ENCODE measurements at places on chromosomes 16 and 17. TPM values are rescaled to one million over a fixed set of nuclear protein-coding genes. Genes with fewer than 3 reads are reported as not detected.

The CDRT15 gene
- polyA plus RNA-seq, result 1.5 TPM

DNA sequence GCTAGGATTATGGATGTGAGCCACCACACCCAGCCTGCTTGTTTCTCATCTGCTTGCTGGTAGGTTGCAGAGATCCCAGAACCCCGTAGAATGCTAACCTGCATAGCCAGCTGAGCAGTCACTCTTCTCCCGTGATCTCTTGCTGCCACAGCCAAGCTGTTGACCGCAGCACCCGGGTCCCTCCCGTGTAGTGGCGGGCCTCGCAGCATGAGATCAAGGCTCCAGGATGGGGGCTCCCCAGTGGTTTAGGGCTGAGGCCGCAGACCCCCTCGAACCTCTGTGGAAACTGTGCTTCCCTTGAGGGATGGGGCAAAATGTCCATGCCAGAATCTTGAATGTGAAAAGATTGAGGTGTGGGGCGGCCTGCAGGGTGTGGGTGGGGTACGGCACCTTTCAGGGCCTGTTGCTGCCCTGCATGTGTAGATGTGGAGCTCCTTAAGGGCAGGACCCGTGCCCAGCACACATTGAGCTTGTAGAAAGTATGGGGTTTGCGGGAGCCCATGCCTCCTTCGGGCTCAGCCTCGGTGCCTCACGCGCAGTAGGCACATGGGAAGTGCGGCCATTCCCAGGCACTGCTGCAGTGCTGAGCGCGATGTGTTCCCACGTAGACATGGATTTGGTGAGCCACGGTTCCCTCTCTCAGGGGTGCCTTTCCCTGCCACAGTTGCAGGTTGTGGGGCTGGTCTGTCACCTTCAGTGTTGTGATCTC lies 99.9 kb downstream of the BANP start:
- DNase-seq, result no peak

The SCN4A gene
- polyA plus RNA-seq, result 0.57 TPM

The INCA1 gene
- polyA plus RNA-seq, result 8.3 TPM

The FKBP10 gene
- 137 TPM for polyA plus RNA-seq

- peak; percentile 30 for DNase-seq
Observed at GRCh38 chr16:759110-759910, 1.2 kb upstream of the MSLN start.

DNA sequence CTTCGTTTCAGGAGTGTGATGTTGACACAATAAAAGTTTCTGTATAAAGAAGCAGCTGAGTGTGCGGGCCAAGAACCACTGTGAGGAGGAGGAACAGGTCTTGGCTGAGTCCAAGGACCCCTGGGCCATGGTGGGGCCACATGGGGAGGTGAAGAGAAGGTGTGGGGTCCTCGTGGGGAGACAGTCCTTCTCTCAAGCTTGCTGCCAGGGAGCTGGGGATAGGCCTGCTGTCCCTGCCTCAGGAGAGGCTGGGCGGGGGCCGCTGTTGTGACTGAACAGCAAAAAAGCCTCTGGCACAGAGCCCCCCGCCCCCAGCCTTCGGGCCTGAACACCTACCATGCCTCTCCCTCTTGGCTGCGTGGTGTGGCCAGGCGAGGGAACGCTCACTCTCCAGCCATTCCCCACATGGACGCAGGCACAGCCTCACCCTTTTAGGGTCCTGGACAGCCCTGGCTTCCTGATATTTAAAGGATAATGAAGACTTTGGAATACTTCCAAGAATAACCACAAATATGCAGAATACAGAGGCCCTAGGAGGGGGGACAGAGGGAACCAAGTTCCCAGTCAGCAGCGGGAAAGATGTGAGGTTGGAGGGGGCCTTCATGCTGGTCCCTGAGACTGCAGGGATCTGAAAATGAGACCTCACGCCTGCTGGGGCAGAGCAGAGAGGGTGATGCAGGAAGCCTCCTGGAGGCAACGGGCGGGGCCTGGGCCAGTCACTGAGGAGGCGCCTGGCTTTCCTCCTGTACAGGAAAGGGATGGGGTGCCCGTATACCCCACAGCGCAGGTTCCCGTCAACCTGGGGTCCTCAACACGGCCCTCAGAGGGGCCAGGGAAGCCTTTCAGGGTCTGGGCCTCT lies 100.0 kb upstream of the CREBBP start:
- peak; percentile 61 for DNase-seq

GRCh38 chr16:23594186-23594585 lies 1.9 kb downstream of the NDUFAB1 start:
- DNase-seq, result no peak

The HSPB9 gene
- 0.24 TPM for polyA plus RNA-seq

GRCh38 chr17:3712811-3713463 lies 10.8 kb upstream of the HASPIN start:
- DNase-seq, result no peak

The CHD3 gene
- 204 TPM for polyA plus RNA-seq

The HCRT gene
- polyA plus RNA-seq, result not detected

DNA sequence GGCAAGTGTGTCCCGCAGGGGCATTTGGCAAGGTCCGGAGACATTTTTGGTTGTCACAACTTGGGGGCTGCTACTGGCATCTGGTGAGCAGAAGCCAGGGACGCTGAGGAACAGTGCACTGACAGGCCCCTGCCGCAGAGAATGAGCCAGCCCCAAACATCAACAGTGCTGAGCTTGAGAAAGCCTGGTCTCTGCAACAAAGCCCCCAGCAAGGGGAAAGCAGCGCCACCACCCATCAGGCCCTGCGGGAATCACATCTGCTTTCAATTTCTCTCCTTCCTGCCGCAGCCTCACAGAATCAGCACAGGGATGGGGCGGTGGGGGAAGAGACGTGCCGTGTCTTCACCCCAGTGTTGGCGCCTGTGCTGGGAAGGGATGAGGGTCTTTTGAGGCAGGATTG lies 14.8 kb upstream of the PRPSAP1 start:
- no peak for DNase-seq

The ACSM2A gene
- 0.85 TPM for polyA plus RNA-seq

- no peak for DNase-seq
Observed at GRCh38 chr16:17027488-17028129, 443.2 kb downstream of the XYLT1 start.

DNA sequence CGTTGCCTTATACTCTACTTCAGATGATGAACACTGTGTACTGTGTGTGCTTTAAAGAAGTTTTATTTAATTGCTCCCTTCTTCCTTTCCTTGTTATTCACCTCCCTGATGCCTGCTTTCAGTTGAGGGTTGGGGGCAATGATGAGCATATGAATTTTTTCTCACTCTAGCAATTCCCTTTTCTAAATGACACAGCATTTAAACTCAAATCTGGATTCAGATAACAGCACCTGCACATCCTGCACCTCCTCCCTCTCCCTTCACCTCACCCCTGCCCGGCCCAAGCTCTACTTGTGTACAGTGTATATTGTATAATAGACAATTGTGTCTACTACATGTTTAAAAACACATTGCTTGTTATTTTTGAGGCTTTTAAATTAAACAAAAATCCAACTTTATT lies 13.0 kb upstream of the PNPO start:
- DNase-seq, result no peak

DNA sequence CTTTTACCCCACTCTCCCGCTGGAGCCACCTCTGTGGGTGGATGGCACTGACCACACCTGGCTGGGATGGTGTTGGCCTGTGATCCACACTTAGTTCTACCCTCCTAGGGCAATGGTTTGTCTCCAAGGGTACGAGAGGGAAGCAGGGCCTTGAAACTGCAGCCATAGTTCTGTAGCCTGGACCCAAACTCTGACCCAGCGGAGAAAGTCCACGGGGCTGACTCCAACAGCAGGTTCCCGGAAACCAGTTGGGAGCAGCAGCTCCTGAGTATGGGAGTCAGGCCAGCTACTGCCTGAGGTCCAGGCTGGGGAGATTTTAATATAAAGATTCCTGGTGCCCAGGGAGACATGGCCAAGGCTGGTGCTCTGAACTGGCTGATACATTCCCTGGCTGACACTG lies 23.6 kb upstream of the MTSS2 start:
- DNase-seq, result no peak
